ENCODE measurements at places on chromosomes 7 and 10.

DNA sequence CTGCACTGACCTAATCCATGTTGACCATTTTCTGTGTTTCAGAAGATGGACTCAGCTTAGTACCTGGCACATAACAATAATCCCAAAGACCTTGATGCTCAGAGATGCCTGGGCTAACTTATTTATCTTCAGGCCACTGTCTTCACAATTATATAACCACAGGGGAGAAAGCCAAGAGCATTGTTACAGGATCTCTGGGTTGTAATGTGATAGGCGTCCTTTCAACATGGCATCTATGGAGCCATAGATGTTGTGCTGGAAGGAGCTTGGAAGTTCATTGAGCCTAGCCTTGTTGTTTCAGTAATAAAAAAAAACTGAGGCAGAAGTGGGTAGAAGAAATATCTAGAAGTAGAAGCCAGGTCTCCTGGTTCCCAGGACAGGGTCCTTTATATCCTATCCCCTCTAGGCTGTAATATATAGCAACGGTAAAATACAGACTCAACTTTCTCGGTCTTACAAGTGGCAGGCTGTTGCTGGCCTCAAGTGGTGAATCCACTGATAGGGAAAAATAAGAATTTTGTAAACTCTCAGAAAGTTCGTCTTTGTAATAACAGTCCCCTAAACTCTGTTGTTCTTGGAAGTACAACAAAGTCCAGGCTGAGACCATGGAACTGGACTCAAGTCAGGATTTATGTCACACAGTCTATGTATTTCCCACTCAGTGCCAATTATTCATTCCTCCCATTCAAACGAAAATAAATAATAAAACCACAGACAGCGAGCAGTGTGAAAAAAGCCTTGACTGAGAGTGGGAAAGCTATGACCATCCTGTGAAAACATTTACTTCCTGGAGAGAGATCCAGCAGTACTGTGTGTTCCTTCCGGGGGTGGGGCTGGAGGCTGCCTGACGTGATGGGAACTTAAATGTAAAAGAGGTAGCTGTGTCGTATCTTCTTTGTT, 277.6 kb downstream of the REEP3 start:
- DNase-seq, result no peak

GRCh38 chr10:24416248-24416647, 207.3 kb downstream of the KIAA1217 start:
- DNase-seq, result no peak

GRCh38 chr10:84700668-84701369, 372.4 kb downstream of the CCSER2 start:
- no peak for DNase-seq

DNA sequence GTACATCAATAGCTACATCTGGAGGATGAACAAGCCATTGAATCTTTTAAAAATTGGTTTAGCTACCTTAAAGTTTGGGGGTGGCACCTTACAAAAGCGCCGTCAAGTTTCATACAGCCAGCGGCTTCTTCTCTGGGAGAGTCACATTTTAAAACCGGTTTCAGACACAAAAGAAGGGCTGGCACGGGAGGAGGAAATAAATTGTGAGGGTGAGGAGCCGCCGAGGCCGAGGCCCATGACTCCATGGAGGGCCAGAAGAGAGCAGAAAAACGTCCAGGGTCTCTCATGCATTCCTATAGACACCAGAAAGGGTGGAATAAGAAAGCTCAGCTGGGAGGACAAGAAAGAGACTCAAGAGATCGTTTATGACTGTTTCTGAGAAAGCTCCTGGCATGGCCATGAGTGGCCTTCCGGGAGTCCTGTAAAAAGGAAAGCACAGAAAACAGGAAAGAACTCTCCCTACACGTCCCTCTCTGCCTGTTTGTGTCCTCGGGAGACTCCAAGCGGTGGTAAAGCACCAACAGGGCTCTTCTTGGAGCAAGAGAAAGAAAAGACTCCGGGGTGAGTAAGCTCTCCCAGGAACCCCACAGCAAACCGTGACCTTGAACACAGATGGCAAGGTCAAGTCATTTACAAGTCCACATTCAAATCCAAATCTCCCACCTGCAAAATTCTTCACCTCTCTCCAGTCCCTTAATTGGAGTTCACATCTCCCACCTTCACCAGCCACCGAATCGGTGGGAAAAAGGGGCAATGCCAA, 1.8 kb downstream of the FRAT2 start:
- no peak for DNase-seq

DNA sequence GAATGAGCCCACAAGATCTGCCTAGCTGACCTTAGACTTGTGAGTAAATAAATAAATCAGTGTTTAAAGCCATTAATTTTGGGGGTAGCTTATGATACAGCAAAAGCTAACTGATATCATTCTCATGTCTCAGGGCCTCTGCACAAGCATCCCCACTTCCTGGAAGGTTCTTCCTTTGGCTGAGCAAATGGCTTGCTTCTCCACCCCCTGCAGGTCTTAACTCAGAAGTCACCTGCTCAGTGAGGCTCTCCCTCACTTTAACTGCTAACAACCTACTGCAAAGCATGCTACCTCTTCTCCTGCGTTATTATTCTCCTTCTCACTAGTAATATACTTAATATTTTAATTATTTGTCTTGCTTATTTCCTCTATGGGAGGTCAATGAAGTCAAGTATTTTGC, 167.3 kb downstream of the TPK1 start:
- DNase-seq, result no peak

DNA sequence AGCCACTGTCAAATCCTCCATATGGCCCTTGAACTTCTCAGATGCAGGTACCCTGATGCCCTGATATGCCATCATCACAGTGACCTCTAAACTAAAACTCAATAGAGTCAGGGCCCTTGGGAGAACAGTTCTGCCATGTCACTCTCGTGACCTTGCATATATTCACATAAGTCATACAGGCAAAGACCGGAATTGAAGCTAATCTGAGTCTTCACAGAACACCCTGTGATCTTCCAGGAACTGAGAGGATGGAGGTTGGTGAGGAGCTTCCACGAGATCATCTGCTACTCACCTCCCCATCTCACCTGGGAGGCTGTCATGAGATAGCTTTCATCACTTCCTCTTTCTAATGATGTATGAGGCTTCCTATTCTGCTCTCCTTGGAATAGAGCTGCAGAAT, 228.7 kb upstream of the CCDC6 start:
- DNase-seq, result no peak

DNA sequence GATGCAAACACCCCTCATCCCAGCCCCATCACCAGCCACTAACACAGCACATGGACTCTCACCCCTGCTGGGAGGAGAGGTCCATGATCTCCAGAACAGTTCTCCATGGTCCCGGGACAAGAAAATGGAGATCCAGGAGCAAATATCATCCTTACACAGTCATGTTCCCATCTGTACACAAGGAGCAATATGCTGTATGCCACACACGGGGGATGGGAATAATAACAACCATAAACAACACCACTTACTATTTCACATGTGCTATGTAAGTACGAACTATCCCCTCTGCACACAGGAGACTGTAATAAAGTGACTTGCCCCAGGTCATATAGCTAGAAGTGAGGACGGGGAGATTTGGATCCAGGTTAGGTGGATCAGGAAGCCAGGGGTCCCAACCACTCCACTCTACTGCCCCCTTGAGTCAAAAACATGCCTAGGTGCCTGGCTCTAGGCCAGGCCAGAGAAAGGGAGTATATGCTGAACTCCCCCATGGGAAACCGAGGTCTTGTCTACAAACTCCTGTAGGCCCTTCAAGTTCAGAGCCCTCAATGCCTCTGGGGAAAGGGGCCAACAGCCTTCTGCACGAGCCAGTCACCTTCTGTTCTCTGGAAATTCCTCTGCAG, 34.1 kb downstream of the LRRC20 start:
- DNase-seq, result no peak

- no peak for DNase-seq
Observed at GRCh38 chr7:157703534-157704195, 366.9 kb downstream of the DNAJB6 start.

GRCh38 chr7:105268511-105269392, 120.0 kb downstream of the SRPK2 start:
- DNase-seq, result no peak

Data from effector CD4-positive, alpha-beta T cell (primary cell).